ENCODE measurements at places on chromosomes 6 and 20.

DNA sequence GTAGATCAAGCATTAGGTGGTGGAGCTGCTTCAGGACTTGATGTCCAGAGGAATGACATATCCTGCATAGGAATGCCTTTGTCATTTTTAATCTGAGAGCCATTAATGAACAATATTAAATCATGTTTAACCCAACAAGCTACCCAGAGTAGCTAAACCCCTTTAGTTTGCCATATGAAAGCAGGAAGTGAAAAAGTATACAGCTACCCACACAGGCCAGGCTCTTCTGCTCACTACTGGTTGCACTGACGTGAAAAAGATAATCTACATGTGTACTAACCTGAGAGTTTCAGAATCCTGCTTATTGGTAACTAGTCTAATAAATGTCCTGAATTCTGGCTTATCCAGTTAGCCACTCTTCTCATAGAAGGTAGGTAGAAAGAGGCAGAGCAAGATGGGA lies 19.9 kb downstream of the GLYATL3 start:
- DNase-seq = no peak

DNA sequence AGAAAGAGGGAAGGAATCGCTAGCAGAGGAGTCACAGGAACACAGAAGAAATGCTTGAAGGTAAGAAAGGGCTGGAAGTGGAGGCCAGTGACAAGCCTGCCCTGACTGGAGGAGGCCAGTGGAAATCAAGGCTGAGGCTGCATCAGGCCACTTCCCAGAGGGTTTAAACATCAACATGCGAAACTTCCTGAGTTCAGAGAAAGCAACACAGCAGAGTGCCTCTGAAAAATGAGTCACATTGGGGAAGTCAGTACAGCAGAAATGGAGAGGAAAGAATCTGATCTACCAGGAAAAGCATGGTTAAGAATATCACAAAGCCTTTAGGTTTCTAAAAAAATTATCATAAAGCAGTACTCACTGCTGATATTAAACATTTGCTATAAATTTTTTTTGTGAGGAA lies 23.3 kb downstream of the NAPB start:
- no peak for DNase-seq

DNA sequence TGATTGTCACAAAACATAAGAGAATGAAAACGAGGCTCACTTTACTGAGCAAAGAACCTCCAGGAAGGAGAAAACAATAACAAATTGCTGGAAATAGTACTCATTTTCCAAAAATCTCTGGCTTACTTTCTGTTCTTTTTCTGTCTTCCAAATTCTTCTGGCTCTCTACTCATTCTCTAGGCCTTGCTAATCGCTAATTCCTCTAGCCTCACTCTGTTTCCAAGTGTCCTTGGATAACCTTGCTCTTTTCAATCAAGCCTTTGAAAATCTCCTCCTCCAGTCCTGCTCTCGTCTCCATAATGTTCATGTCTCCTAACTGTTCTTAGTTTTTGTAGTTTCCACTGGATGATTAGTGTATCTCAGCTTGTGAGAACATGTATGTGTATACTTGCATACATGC lies 96.2 kb upstream of the MAP7 start:
- DNase-seq = no peak

GRCh38 chr20:34102342-34102741 lies 9.7 kb downstream of the EIF2S2 start:
- no peak for DNase-seq

GRCh38 chr6:137311940-137312339 lies 92.8 kb upstream of the IFNGR1 start:
- no peak for DNase-seq

DNA sequence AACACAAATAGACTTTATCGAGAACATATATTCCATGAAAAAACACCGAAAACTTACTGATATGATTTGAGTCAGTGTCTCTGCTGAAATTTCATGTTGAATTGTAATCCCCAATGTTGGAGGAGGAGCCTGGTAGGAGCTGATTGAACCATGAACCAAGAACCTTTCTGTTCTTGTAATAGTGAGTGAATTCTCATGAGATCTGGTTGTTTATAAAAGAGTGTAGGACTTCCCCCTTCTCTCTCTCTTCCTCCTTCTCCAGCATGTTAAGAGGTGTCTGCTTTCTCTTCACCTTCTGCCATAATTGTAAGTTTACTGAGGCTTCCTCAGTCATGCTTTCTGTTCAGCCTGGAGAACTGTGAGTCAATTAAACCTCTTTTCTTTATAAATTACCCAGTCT lies 1289.3 kb upstream of the CITED2 start:
- no peak for DNase-seq

- no peak for DNase-seq
These were observed 47.6 kb upstream of the FUCA2 start for GRCh38 chr6:143559051-143559660.

- DNase-seq = no peak
These were observed 124.7 kb upstream of the SPACA1 start for GRCh38 chr6:87922947-87923330.

DNA sequence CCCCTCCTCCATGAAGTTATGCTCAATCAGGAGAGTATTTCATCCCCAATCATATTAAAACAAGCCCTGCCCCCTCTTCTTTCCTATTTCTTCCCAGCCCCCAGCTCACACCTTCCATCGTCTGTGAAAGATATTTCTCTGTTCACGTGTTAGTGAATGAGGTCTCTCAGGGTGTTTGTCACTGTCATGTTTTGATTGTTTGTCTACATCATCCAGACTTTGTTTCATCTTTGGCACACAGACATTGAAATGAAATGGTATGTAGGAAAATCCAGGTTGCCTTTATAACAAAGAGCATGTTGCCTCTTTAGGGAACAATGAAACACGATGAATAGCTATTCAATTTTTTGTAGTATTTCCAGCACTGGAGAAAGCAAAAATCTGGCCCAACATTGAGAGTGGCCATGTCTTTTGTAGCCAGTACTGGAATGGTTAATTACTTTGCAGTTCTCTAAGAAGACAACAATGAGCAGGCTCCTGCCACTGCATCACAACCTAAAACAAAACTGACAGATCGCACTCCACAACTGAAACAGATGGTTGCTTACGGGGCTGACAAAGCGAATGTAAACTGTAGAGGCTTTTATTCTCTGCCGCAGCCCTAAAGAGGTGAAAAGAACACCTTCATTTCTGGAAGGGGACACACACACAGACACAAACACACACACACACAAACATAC lies 543.6 kb upstream of the CITED2 start:
- no peak for DNase-seq

GRCh38 chr20:34615477-34615876 lies 57.0 kb downstream of the MAP1LC3A start:
- no peak for DNase-seq

- no peak for DNase-seq
These were observed 5.0 kb downstream of the UST start for GRCh38 chr6:148751793-148752170.

GRCh38 chr6:135658481-135658880 lies 160.9 kb upstream of the AHI1 start:
- no peak for DNase-seq

DNA sequence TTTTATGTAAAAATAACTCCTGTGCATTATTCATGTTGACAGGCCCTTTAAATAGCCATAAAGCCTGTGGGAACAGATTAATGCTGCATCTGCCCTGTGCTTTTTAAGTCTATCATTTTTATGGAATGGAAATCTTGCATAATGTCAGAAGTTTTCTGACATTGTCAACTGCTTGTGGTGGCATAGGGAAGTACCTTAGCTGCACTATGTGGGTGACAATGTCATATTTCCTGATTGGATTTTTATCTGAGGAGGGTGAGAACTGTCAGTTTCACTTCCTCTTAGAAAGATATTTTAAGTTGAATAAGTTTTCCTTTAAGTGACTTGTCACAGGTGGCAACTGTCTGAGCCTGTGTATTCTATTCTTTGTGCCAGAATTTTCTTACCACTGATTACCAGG lies 267.9 kb downstream of the PLCB1 start:
- DNase-seq = no peak

DNA sequence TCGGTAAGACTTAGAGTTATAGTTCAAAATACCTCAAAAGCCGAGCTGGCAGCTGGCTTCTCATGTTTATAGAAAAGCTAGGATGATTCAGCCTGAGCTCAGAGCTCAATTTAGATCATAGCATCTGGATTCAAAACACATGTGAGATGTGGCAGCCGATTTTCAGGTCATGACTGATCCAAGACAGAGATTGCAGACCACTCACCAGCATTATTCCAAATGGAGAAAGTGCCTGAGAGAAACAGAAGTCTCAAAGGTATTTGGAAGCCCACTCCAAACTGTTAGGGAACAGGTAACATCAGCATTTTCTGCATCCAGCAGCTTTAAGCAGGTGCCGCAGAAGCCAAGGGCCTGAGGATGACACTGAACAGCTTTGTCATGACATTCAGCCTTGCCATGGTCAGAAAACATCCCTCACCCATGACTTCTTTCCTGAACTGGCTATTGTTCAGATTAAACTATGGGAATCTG lies 102.2 kb downstream of the BACH2 start:
- DNase-seq = no peak

- DNase-seq = no peak
These were observed 283.4 kb downstream of the TBC1D7 start for GRCh38 chr6:13044896-13045295.

GRCh38 chr20:23142162-23143050 lies 56.3 kb upstream of the CD93 start:
- DNase-seq = no peak

DNA sequence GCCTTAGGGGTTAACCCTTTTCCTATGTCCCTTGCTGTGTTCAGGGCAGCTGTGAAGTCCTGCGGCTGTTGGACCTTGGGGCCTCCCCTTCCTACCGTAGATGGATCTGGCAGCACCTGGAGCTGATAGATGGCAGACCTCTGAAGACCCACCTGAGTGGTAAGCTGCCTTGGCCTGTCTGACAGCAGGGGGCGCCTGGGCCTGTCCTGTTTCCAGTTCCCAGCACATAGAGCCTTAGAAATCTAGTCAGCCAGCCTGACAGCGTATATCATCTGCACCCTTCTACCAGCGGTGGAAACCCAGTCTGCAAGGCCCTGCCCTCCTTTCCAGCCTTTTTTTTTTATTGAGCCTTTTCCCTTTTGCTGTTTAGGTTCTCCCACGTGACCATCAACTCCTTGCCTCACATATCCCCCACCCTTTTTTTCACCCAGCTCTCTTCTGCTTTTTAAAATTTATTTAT lies 26.6 kb downstream of the CNBD2 start:
- DNase-seq = peak; percentile 73

GRCh38 chr6:84455511-84456029 lies 228.1 kb upstream of the CEP162 start:
- DNase-seq = no peak

- no peak for DNase-seq
These were observed 1.7 kb upstream of the C20orf203 start for GRCh38 chr20:32675223-32675975.

DNA sequence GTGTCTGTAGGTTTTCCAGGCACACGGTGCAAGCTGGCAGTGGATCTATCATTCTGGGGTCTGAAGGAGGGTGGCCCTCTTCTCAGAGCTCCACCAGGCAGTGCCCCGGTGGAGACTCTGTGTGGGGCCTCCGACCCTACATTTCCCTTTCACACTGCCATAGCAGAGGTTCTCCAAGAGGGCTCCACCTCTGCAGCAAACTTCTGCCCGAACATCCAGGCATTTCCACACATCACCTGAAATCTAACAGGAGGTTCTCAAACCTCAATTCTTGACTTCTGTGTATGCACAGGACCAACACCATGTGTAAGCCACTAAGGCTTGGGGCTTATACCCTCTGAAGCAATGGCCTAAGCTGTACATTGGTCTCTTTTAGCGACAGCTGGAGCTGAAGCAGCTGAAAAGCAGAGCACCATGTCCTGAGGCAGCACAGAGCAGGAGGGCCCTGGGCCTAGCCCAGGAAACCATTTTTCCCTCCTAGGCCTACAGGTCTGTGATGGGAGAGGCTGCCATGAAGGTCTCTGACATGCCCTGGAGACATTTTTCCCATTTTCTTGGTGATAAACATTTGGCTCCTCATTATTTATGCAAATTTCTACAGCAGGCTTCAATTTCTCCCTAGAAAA lies 253.3 kb downstream of the ERMARD start:
- no peak for DNase-seq

- peak; percentile 96 for DNase-seq
These were observed at the start of gene HSP90AB1 for GRCh38 chr6:44246663-44247337. Gene HSP90AB1, plus strand, starts transcription at chr6:44247101. Its CDS starts 1,529 bp downstream, at chr6:44248630.

DNA sequence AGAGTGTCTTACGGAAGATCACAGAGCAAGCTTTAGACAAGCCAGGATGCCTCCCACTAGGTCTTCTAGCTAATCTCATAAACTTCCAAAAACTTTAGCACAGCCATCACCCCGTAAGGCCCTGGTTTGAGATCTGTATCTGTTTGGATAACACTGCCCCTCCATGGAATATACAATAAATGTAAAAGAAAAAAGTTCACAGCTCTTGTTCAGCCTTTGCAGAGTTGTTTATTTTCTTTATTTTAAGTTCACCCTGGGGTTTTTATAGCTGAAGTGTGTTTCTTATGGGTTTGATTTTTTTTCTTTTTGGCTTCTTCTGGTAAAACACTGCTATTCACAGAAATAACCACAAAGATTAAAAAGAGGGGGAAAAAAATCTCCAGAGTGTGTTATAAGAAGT lies 125.6 kb downstream of the EYA2 start:
- no peak for DNase-seq

- DNase-seq = no peak
These were observed 66.0 kb upstream of the UTRN start for GRCh38 chr6:144219056-144219685.

- no peak for DNase-seq
These were observed 450.5 kb downstream of the MAFB start for GRCh38 chr20:40238511-40238910.

- DNase-seq = no peak
These were observed 353.5 kb downstream of the SMOC2 start for GRCh38 chr6:168794491-168794890.

- no peak for DNase-seq
These were observed 471.8 kb upstream of the BTBD3 start for GRCh38 chr20:11445891-11446290.

DNA sequence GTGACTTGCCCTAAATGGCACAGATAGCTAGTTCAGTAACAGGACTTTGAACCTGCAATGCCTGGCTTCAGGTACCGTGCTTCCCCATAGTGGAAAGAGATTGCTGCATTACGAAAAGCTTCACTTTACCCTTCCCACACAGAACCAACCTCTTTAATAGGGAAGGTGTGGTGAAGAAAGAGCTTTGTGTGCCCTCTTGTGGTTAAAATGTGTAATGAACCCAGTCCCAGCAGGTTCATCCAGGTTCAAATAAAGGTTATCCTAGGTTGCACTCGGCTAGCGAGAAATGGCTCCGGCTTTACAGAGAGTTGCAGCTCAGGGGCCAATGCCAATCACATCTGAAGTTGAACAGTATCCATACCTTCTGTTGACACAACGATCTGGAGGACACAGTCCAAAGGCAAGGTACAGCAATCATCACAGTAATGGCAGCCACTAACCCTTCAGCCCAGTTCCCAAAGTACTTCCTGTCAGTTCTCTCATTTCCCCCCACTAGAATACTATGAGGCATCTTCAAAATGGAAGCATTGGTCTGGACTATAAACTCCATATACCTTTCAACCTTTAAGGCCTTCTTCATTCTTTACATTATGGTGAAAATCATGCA lies 3.0 kb downstream of the DEFB115 start:
- no peak for DNase-seq

- DNase-seq = no peak
These were observed 32.8 kb downstream of the PSMB9 start for GRCh38 chr6:32886681-32887383.

Data from stimulated activated CD8-positive, alpha-beta memory T cell treated with anti-CD3 and anti-CD28 coated beads, Interleukin-4, amount 100 ng/mL, for 4 hours (primary cell).